Esophagus mucosa (tissue), 1 donor: ENCODE measurements at places on chromosomes 2 and 18. TPM values are rescaled to one million over a fixed set of nuclear protein-coding genes. Genes with fewer than 3 reads are reported as not detected.

DNA sequence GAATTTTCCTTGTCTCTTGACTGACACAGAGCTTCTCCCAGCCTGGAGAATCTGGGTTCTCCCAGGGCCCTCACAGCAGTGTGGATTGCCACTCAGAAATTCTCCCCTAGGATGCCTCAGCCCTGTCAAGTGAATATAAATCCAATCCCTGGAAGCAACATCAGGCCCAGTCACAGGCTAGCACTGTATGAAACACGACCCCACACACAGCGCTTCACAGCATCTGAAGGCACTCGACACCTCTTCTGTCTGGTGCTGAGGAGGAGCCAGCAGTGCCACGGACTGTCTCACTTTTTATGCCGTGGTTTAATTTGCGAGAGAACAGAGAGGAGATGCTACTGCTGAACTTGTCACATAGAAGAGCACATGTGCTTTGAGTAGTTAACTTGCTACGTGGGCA is 164.5 kb downstream of the NAPG start:
- ATAC-seq: no peak

CFAP221 gene
- not detected for total RNA-seq

GRCh38 chr2:974502-974901 is 23.9 kb downstream of the SNTG2 start:
- ATAC-seq: no peak

GRCh38 chr2:100146657-100146960 is 4.2 kb upstream of the AFF3 start:
- ATAC-seq: no peak

SMAD2 gene
- 87.2 TPM for total RNA-seq

- ATAC-seq: no peak
These were observed 654.9 kb downstream of the ADCYAP1 start for GRCh38 chr18:1559563-1559962.

CDKL4 gene
- 0.28 TPM for total RNA-seq

DNA sequence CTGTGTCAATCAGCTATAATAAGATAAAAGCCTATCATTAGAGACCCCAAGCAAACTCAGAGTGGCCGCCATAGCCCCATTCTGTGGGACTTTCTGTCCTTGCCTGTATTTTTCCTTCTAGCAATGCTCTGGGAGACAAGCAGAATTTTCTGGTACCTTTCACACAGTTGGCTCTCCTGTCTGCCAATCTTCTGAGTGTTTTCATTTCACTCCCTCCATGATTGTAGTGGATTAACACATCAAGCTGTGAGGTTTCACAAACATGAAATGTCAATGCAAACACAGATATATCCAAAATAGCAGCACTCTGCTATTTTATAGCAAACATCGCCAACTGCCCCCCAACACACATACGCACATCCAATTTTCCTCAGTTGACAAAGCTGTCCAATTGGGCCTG is 64.9 kb downstream of the C1D start:
- ATAC-seq: no peak

DNA sequence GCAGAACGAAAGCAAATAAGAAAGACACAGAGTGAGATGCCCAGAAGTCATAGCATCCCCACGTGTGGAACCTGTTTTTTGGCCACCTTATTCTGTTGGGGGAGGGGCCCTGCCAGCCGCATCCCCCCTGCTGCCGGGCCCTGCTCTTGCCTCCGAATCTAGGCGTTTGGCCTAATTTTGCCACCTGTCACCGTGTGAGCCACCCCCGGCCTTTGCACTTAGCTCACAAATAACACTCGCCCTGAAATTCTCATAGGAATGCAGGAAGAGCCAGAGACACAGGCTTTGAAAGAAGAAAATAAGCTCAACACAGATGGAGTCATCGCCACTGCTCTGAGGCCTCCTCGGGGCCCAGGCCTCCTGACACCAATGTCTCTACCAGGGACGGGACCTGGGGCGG is 522.6 kb upstream of the SALL3 start:
- no peak for ATAC-seq

ATOH8 gene
- 1.2 TPM for total RNA-seq

CNTNAP5 gene
- not detected for total RNA-seq

GRCh38 chr2:218003281-218003944 is 618 bp upstream of the TNS1 start:
- ATAC-seq: peak; percentile 18

- no peak for ATAC-seq
These were observed 163.1 kb downstream of the TMEM18 start for GRCh38 chr2:513981-514706.

- no peak for ATAC-seq
These were observed 137.4 kb downstream of the MC4R start for GRCh38 chr18:60235164-60235563.

SLC20A1 gene
- total RNA-seq: 18.5 TPM

GRCh38 chr2:120860579-120860922 is 124.9 kb downstream of the GLI2 start:
- no peak for ATAC-seq
